ENCODE measurements at places on chromosomes 7 and 10.

- DNase-seq = no peak
Observed at GRCh38 chr7:139023076-139023475, 12.8 kb downstream of the ZC3HAV1L start.

- no peak for DNase-seq
Observed at GRCh38 chr10:48399056-48399541, 92.6 kb downstream of the MAPK8 start.

GRCh38 chr7:87146740-87147386 is 5.4 kb upstream of the DMTF1 start:
- DNase-seq = no peak

DNA sequence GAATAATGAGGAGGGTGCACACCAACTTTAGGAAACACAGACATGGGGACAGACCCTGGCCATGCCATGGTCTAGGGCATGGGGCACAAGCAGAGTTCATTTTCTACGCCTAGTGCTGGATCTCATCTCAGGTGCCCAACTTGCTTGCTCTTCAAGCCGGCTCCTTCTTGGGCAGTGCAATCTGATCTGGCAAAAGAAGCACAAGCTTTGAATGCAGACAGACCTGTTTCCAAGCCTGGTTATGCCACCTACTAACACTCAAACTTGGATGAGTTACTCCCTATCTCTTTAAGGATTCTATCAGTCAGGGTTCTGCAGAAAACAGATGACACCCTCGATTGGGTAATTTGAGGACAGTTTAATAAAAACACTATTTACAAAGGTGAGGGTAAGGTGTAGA is 34.9 kb upstream of the WAPL start:
- no peak for DNase-seq

DNA sequence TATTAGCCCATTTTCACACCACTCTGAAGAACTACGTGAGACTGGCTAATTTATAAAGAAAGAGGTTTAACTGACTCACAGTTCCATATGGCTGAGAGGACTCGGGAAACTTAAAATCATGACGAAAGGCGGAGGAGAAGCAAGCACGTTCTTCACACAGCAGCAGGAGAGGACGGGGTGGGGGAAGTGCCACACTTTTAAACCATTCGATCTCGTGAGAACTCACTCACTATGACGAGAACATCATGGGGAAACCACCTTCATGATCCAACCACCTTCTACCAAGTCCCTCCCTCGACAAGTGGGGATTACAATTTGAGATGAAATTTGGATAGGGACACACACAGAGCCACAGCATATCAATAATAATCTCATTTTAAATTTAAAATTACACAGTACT is 80.2 kb downstream of the VWDE start:
- no peak for DNase-seq

DNA sequence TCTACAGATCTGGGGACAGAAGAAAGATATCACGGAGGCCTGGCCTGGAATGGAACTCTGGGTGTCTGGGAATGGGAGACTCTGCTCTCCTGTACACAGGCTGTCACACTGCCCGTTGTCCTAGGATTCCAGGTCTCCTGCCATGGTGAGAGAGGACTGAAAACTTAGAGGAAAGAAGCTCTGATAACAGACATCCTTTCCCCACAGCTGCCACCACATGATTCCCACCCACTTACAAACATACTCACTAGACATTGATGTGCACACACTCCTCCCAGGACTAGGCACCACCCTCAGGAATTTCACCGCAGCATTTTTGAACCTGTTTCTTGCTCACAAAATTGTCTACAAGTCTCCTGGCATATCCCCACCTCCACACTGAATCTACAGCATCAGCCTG is 5.7 kb downstream of the ZNF92 start:
- DNase-seq = no peak

DNA sequence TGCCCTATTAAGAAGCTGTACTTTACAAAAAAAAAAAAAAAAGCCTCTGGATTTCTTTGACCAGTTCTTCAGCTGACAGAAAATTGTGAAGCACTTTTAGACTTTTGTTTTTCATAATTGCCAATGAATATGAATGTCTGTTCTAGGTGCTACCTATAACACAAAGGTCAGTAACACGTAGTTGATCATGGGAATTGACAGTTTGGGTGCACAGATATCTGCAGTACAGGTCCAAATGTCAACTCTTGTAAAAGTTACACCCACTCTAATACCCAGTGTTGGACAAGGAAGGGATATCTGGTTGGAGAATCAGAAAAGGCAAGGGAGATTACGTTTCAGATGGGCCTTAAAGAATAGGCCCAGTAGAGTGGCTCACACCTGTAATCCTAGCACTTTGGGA is 1.8 kb downstream of the REEP3 start:
- no peak for DNase-seq

DNA sequence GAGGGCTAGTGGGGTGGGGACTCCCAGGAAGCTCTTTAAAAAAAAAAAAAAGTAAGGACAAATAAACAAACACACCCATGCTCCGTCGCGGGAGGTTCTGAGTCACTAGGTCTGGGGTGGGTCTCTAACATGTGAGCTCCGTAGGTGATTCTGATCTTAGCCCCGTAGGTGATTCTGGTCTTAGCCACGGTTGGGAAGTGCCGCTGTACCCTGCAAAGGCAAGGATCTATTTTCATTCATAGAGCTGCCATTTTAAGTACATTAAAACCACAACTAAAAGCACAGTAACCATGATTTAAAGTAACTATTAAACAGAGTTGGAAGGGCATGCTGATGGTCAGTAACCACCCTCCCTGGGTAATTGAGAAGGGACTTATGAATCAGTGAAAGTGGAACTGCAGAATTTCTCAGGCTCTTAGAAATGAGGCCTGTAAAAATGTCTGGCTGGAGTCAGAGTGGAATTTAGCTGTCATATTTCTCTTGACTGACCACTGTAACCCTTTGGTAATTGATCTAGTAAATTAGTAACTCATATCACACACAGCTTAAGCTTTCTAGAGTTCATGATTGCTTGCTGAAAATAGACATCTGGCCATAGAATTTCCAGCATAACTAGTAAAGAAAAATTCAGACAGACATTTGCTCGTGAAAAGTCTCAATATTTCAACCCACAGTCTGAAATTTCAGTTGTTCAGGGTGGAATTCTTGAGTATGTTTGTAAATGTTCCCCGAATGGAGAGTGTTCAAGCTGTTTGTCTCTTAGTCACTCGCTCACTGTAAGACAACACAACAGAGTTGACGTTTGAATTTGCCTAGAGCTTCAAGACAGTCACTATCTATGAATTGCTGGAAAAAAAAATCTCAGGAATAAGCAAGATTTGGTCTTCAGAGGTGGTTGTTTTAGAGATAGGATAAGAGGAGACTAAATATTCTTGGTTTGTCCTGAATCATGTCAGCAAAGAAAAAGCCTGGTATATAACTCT is 34.2 kb upstream of the TCF7L2 start:
- no peak for DNase-seq

DNA sequence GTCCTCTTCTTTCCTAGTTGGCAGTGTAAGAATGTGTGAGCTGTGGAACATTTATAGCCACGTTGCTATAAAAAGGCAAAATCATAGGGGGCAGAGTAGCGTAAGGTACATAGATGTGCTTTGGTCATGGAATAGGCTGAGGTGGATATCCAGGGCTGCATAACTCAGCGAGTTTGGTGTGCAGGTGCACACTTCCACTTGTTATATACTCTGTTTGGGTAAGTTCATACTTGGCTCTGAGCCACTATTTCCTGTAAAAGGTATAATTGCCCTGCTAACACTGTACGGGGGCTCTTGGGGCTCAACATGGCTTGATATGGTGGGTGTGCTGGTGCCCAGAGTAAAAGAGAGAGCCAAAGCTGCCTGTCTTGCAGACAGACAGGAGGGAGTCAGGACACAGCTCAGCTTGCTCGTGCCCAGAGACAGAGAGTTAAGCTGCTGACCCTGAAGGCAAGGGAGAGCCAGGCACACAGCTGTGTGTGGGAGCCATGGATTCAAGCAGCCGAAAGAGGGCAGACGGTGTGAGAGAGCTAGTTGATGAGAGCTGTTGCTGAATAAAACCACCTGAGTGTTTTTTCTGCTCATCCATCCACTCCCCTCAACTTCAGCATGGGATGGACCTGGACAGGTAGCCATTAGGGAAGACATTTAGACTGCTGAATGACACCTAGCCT is 126.7 kb downstream of the DKK1 start:
- DNase-seq = no peak

- DNase-seq = no peak
Observed at GRCh38 chr10:122288262-122288661, 17.2 kb downstream of the BTBD16 start.

- DNase-seq = no peak
Observed at GRCh38 chr7:144830024-144830785, 5.6 kb downstream of the TPK1 start.

- DNase-seq = no peak
Observed at GRCh38 chr10:120381931-120382330, 75.1 kb upstream of the PLPP4 start.

DNA sequence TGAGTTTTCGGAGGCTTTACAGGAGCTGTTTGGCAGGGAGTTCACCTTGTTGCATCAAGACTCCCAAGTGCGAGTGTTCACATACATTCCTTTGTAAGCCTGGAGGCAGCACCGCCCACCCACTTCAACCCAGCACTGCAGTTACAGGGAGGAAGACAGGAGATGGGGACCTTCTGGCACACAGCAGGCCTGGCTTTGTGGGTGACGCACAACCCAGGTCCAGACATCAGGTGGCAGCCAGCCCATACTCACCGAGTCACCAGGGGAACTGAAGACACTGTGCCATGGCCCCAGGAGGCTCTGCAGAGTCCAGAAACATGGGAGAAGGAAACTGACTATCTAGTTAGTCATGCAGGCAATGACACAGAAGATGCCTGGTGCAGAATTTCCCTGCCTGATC is 305.9 kb upstream of the RNF32 start:
- DNase-seq = no peak

DNA sequence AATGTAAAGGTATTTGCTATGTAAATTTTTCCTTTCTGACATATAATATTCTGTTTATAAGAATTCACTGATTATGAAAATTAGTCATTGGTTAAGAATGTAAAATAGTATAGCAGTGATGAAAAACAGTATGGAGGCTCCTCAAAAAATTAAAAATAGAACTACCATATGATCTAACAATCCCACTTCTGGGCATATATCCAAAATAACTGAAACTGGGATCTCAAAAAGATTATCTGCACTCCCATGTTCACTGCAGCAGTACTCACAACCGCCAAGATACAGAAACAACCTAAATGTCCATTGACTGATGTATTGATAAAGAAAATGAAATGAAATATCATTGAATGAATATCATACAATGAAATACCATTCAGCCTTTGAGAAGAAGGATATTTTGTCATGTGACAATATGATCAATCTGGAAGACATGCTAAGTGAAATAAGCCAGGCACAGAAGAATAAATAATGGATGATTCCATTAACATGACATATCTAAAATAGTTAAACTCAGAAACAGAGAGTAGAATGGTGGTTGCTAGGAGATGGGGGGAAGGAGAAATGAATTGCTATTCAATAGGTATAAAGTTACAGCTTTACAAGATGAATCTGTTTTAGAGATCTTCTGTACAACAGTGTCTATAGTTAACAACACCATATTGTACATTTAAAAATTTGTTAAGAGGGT is 14.0 kb downstream of the C10orf88 start:
- DNase-seq = no peak

- DNase-seq = no peak
Observed at GRCh38 chr10:102068216-102068615, 3.1 kb downstream of the HPS6 start.

- no peak for DNase-seq
Observed at GRCh38 chr10:132297526-132297925, 10.2 kb downstream of the STK32C start.

GRCh38 chr7:48280100-48280499 is 108.8 kb downstream of the ABCA13 start:
- DNase-seq = no peak

DNA sequence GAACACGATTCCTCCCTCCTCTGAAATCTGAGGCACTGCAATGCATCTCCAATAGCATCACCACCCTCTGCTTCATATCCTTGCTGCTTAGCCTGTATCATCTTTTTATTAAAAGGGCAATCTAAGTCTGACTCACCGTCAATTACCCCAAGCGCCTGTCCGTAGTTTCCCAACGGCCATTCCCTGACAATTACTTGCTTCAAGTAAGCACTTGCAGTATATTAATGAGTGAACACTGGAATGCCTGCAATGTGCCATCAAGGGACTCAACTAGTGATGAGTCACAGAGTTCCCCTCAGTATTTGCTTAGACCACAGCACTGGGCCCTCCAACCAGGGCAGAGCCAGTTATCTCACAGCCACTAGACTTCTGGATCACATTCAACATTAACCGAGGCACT is 19.5 kb upstream of the PPP1R3C start:
- no peak for DNase-seq

DNA sequence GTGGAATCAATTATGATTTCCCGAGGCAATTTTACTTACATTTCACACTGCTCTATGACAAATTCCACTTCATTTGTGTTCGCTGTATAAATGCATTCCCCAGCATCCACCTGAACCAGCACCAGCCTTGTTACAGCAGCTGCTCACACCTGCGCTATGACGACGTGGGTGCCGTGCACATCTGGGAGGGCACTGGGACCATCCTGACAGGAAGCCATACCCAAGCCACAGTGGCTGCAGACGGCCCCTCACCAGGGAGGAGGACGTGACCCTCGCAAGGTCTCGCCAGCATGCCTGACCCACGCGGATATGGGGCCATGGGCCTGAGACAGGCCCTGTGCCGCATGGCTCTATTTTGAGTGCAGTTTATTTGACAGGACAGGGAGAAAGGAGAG is 201.3 kb downstream of the MAD1L1 start:
- no peak for DNase-seq

DNA sequence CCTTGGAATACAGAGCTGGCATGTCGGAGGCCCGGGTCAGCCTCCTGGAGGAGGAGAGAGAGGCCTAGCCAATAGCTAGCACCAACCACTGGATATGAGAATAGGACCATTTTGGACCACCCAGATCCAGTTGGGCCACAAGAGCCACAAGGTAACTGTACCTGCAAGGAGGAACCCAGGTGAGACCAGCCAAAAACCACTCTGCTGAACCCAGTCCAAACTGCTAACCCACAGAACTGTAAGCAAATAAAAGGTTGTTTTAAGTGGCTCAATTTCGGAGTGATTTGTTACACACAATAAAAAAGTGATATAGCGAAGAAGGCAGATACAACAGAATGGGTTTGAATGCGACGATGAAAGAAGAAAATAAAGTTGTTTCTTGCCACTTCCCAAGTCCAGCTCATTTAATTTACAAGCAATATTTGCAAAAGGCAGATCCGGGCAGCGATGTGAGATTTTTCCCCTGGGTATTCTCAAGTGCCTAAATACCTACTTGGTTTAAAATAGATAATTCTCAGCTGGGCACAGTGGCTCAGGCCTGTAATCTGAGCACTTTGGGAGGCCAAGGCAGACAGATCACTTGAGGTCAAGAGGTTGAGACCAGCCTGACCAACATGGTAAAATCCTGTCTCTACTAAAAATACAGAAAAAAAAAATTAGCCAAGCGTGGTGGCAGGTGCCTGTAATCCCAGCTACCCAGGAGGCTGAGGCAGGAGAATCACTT is 23.1 kb downstream of the ZNF467 start:
- no peak for DNase-seq

DNA sequence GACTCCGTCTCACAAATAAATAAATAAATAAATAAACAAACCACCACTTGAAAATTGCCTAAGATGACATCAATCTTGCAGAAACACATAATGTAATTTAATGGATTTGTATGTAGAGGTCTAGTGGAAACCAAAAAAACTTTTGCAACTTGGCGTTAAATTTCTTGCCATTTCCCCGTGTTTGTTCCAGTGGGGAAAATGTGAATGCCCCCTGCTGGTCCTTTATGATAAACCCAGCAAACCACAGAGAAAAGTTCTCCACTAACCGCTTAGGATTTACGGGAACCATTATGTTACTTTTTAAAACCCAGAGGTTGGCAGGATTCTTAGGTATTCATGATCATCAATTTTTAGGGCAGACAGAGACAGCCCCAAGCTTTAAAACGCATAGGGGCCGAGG is 32.5 kb downstream of the LAMB4 start:
- no peak for DNase-seq
